ENCODE measurements at places on chromosomes 2 and 18.

- no peak for DNase-seq
Observed at GRCh38 chr18:56637711-56638231, 621 bp downstream of the TXNL1 start.

- DNase-seq: peak; percentile 22
Observed at GRCh38 chr18:59725142-59725541, 27.9 kb upstream of the CCBE1 start.

GRCh38 chr2:68968221-68968620 is 6.2 kb upstream of the GKN1 start:
- DNase-seq: no peak

DNA sequence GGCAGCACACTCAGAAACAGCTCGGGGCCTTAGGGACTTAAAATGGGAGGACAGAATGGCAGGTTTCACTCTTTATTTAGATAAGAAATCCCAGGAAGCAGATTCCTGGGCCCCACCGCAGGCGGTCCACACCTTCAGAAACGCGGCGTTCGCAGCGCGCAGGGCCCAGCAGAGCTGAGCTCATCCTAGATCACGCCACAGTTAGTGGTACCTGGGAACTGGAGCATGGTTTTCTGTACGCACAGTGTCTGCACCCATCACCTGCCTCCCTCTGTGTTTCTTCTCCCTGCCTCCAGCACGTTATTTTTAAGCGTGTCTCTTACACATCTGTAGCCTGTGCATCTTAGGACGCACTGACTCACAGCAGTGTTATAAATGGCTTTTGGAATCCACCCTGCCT is 242.1 kb downstream of the ALPK2 start:
- DNase-seq: no peak

DNA sequence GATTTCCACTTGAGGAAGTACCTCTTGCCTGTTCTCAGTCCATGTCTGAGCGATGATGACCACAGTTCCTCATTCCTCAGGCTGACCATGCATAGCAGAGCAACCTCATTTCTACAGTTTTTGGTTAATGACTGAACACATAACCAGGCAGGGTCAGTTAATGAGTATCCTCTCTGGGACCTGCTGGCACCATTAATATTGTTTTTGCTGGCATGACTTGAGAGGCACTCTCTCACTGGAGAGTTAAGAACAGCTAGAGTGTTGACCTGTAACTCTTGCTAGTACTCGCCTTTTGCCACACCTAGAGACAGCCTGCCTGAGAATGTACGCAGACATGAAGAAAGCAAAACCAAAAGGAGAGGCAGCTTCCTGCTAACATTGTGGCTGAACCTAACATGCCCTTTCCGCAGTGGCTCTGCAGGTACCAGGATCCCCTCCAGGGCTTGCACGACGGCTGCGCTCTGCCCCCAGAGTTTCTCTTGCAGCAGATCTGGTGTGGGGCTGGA is 23.9 kb downstream of the PECR start:
- DNase-seq: peak; percentile 83

DNA sequence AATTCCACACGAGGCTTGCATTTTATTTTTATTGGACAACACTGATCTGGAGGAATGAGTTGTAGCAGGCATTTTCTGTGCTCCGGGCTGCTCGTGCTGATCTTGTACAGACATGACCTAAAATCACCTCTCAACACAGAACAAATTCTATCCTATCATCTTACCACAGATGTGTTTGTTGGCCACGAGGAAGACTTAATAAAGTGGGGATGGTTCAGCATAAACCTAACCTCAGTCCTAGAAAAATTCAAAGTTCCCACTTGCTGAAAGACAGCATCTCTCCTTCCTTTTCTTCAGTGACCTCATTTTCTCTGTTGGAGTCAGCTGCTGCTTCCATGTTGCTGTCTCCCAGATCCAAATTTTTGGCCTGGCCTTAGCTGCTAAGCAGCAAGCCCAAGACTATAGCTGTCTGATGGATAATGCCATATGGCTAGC is 45.3 kb downstream of the RBKS start:
- no peak for DNase-seq

GRCh38 chr2:222320436-222321395 is 21.9 kb upstream of the PAX3 start:
- no peak for DNase-seq

- DNase-seq: no peak
Observed at GRCh38 chr2:187150670-187151069, 297.4 kb downstream of the CALCRL start.
